ENCODE measurements at places on chromosomes 5 and 9. TPM values are rescaled to one million over a fixed set of nuclear protein-coding genes. Genes with fewer than 3 reads are reported as not detected.

DNA sequence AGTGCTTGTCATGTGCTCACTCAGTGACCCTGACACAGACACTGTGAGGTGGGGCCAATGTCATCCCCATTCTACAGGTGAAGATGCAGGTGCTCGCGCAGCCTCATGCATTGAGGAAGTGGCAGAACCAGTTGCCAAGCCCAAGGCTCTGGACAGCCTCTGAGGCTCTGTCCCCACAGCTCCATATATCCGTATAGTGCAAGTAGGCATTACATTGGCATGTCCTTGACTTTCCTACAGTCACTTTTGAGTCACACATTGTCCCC lies 58.8 kb upstream of the ANGPTL2 start:
- DNase-seq = no peak

DNA sequence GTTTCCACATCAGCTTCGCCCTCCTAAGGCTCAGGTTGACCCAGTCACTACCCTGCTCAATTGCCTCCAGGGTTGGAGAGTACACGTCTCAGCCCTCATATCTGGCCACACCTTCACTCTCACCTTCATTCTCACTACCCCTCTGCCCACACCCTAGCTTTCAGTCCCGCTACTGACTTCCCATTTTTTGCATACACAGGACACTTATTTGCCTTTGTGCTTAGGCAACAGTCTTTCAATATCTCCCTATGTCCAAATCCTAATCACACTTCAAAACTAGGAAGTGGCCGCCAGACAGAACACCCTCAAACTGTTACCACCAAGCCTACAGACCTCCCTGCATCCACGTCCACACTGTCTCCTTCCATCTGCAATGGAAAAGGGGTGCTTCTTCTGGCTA lies 10.9 kb downstream of the MCTP1 start:
- DNase-seq = no peak

DNA sequence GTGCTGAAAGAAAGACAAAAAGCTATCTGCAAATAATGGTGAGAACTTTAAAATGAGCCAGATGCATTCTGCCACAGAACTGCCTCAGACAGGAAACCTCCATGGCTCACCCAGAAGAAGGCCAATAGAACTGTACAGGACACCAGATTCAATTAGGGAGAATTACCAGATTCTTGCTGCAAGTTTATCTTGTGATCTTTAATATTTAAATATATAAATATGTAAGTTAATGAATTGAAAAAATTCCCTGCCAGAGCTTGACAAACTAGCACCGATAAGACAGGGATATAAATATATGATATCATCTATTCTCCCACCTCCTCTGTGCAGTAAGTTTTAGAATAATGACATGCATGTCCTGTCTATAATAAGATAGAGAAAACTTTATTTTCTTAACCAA lies 252.8 kb downstream of the PLK2 start:
- DNase-seq = no peak

- DNase-seq = no peak
Measured at GRCh38 chr9:86783884-86784283, 163.4 kb downstream of the GAS1 start.

GRCh38 chr5:35826554-35826953 lies 30.1 kb upstream of the IL7R start:
- no peak for DNase-seq

GRCh38 chr5:5986492-5987178 lies 391.7 kb downstream of the MED10 start:
- no peak for DNase-seq

DNA sequence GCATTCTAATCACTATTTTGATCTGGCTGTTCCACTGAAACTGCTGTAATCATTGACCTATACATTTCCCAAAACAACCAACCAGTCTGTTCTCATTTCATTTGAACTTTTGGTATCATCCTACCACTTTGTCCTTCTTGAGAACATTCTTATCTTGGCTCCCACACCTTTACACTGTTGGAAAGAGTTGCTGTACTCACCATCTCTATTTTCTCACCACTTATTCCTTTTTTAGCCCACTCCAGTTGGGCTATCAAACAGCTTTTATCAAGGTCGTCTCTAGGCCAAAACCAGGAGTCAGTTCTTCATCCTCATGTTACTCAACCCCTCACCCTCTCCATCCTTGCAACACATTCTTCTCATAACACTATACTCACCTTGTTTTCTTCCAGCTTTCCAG lies 170.1 kb downstream of the KDM4C start:
- DNase-seq = no peak

DNA sequence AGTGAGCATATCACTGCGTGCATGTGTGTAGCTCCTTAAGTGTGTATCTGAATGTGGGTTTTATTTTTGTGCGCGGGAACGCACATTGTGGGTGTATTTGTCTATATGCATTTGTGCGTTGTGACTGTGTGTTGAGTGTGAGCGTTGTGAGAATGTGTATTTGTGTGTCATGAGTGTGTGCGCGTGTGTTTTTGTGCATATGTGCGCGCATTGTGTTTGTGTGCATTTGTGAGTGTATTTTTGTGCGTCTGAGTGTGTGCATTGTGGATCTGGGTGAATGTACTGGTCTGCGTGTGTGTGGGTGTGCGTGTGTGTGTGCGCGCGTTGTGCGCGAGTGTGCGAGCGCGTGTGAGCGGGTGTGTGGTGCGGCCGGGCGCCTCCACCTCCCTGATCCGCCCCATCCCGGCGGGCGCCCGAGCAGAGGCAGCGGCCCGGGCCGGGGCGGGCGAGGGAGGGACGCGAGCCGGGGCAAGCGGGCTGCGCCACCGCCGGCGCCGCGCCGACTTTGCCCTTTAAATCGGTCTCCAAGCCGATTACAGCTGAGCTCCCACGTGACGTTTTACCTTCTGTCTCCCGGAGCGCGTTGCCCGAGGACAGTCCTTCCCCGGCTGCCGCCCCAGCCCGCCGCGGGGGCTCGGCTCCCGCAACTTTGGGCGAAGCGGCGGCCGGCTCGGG lies at the start of gene RASGRF2:
Gene RASGRF2 (plus strand): TSS at position 596 of the 675 bp plus-strand sequence. CDS start 376 bp downstream, outside the sequence.
- no peak for DNase-seq

- no peak for DNase-seq
Measured at GRCh38 chr9:111474385-111474784, 9.8 kb downstream of the ECPAS start.

DNA sequence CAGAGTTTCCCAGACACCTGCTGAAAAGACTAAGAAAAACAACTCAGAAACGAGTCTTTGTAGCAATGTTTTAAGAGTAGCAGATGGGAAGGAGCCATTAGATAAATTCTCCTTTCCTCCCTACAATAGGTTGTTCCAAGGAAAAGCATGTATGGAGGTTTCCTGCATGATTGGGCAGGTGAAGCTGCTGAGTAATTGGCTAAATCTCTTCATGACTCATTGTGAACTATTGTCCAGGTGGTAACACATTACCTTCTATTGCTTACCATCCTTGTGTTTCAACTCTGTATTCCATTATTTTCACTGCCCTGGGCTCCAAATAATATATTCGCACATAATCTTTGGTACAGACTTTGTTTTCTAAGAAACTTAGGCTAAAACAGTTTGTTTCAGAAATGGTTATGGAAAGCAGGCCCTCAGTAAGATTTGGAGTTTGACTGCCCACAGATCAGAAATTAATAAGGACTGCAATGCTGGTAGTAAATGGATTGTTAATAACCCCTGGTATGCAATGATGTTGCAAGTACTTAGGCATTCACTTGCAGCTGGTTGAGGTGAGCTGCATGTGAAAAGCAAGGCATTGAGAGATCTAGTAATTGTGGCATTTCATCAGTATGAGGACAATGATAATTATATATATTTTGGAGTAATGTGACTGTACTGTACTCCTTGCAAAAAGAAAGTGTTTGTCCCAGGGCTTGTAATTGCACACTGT lies 281.4 kb upstream of the VLDLR start:
- no peak for DNase-seq

- DNase-seq = peak; percentile 68
Measured at GRCh38 chr9:100111235-100111634, 12.2 kb downstream of the INVS start.

DNA sequence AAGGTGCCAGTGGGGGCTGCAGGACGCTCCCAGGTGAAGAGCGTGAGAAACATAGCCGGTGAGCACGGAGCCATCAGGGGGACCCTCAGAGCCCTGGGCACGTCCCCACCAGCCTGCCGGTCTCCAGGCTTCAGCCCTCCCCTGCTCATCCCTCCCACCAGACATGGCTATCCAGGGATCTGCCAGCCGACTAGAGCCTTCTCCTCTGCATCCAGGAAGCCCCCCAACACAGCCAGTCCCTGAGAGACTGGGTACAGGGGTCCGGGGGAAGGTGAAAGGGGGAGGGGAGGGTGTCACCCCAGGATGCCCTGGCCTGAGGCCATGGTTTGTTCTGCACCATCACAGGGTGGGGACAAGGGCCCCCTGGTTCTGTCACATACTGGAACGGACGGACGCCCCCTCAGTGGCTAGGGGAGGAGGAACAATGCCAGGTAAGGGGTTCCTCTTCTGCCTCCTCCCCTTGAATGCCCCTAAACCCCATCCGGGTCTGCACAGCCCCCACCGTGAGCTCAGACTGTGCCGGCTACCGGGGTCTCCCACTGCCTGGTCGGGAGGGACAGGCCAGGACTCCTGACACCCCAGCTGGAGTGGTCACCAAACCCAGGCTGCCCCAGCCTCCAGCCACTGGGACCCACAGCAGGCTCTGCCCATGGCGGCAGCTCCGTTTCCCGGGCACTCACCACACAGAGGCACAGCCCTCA lies 34.3 kb downstream of the NACC2 start:
- DNase-seq = no peak

GRCh38 chr5:168214071-168214470 lies 77.4 kb upstream of the WWC1 start:
- DNase-seq = no peak

- DNase-seq = no peak
Measured at GRCh38 chr5:176857894-176858273, 41.3 kb downstream of the HK3 start.

DNA sequence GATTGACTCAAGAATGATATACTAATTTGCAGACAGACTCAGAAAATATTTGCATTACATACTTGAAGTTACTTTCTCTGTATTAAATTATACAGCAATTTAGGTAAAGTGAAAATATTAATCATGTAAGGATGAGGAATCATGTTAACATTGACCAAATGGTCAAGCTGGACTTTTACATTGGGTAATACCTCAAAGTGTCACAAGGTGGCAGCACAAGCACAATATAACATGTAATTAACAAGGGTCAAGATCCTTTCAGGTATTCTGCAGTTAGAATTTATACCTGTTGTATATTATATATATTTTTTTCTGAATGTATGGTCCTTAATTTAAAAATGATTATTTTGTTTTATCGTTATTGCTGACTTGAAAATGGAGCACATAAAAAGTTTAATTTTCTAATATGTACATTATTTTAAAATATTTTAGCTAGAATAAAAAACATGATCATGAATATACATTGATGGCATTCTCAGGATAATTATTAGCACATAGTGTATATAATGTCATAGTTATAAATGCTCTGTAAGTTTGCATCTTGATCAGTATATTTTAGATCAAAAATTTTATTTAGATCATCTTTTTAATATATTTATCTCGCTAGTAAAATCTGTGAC lies 8.6 kb downstream of the HAPLN1 start:
- DNase-seq = peak; percentile 20

DNA sequence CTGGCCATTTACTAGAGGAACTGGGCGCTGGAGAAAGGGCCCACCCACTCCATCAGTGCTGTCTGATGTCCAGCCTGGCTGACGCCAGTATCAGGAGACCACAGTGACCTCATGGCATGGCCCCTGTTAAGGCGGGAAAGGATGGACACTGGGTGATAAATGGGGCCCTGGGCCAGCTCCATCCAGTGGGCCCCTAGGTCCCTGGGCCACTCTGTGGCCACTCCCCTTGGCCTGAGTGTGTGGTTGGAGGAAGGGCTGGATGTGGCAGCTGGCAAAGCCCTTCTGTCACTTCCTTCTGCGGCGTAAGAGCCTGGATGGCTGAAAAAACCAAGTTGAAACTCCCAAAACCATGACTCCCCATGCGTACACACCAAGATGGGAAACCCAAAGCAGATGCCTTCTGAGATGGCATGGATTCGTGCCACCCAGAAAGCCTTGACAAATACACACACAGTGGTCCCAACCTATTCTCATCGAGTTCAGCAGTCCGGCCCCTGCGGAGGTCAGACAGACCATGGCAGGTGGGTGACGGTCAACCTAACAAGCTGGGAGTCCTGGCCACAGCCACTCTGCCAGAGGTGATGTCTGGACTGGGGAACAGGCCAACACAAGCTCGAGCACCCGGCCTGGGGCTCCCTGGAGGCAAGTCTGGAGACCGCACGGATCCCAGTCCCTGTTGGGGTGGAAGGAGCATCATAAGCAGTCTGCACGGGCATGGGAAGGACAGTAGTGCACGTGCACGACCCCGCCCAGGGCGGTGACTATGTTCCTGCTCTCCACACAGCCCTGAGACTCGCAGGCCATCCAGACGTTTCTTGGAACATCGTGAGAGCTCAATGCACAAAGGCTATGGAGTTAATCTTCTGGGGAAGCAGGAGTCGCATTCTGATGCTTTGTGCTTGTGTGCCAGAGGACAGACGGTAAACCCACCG lies 45.2 kb upstream of the NOTCH1 start:
- DNase-seq = no peak

DNA sequence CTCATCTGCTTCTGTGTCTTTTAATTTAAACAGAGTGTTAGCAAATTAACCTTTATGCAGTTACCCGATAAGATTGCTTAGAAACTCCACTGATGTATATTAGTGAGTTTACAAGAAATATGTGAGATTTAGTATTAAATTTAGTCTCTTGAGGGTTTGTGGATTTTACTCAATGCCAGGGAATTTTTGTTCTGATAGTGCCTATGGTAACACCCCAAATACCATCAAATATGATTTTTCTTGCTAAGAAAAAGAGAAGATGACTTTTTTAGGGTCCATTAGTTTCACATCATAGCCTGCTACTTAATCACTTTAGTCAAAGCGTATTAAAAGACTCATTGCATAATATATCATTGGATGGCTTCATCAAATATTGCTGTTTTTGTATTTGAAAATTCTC lies 224.9 kb downstream of the PCSK5 start:
- DNase-seq = no peak

- DNase-seq = no peak
Measured at GRCh38 chr9:81389569-81389993, 299.8 kb downstream of the TLE1 start.

DDX4 gene
- 34.9 TPM for total RNA-seq

GDA gene
- not detected for total RNA-seq

TLR4 gene
- 9.7 TPM for total RNA-seq

C5orf52 gene
- total RNA-seq = 5.9 TPM

AIF1L gene
- total RNA-seq = 18.4 TPM

KIF27 gene
- total RNA-seq = 3.4 TPM

C5orf58 gene
- total RNA-seq = not detected

AJM1 gene
- total RNA-seq = 10.1 TPM

FGFR4 gene
- 2.2 TPM for total RNA-seq

PCDHAC1 gene
- 3.9 TPM for total RNA-seq

RAI14 gene
- 9.6 TPM for total RNA-seq

Data from prostate gland (tissue), 2 donors.